ENCODE measurements at places on chromosomes 11 and 22.

DNA sequence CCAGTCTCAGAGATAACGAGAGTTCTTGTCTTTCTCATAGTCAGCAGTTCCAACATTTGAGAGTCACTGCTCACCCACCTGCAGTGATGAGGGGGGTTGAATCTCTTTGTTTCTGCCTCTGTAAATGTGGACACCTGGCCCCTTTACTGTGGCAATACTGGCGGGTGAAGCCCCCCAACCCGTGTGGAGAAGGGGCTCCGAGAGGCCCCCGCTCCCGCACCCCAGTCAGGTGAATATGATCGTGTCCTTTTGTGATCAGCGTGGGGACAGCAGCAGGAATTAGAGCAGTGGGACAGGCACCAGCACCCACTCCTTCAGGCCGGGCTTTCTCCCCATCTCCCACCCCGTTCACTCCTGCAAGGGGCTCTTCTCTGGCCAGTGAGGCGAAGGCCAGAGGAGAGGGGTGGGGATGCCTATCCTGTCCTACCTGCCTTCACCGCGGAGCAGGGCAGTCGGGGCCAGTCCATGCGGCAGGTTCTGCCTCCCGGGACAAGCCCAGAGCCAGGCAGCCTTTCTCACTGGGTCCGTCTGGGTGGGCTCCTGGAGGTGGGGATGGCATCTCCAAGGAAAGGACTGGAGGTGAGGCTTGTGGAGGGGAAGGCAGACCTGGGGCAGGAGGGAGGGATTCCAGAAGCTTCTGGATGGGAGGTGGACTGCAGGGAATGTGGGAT is 12.7 kb upstream of the CELSR1 start:
- no peak for DNase-seq

DNA sequence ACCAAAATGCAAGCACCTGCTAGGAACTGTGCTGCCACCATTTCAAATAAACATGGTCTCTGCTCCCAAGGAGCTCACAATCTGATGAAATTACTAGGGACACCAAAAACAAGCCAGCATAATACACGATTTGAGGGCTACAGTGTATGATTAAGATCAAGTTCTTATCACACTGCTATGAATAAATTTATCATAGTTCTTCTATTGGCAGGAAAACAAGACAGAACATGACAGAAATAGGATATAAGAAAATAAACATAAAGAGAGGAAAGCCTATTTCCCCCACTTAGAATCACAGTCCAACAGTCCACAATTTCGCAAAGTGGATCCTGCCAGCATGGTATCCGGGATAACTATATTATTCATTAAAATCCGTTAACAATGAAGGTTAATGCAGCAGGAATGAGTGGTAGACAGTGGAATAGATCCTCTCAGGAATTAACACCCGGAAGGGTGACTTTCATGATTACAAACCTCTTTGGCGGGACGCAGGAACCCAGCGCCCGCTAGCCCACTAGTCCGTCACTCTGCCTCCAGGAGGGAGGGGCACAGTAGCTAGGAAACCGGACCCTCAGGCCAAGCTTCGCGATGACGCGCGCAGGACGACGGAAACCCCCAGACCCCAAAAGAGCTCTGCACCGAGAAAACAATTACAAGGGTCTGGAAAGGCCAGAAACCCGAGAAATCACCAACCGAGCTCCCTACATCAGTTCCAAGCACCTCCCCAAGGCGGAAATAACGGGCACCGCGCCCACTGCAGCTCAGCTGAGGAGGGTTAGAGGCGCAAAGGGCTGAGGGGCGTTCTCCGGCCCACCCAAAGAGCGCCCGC is 607 bp downstream of the CCDC82 start:
- no peak for DNase-seq

- no peak for DNase-seq
These were observed 22.4 kb downstream of the CCDC82 start for GRCh38 chr11:96367342-96367741.

DNA sequence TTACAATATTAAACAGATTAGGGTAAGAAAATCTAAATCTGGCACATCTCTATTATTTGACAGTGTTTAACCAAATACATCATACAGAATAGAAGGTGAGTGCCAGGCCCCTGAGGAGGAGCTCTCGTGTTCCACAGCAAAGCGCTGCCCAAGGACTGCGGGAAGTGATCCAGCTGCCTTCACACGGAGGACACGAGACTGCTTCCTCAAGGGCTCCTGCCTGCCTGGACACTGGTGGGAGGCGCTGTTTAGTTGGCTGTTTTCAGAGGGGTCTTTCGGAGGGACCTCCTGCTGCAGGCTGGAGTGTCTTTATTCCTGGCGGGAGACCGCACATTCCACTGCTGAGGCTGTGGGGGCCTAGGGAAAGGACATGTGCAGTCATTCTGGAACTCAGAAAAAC is 71.1 kb downstream of the NCAPD3 start:
- DNase-seq = no peak

GRCh38 chr22:22896601-22897000 is 9.0 kb downstream of the IGLL5 start:
- DNase-seq = no peak

DNA sequence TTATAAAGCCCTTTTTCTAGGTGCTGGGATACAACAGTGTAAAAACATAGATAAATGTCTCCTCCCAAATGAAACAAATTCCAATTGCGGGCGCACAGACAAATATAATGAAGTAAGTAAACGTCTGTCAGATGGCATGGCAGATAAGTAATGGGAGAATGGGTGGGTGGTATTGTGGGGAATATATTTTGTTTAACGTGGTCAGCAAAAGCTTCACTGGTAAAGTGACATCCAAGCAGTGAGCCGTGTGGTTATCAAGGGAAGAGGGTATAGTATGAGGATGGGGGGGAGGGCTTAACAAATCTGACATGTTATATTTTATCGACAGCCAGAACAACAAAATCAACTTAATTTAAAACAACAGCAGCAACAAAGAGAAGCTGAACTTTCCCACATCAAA is 1.2 kb downstream of the SVIP start:
- DNase-seq = no peak

Measured in NCI-H1048 (cell line).